Neuronal stem cell (in vitro differentiated cells): ENCODE measurements at places on chromosomes 2 and 18.

GRCh38 chr18:67586101-67586500, 69.6 kb upstream of the DSEL start:
- no peak for DNase-seq
- no peaks in the 10 kb centered on the region for H3K27me3 ChIP-seq
- H3K27ac ChIP-seq, result no peak overlapping the region
- no peaks in the 10 kb centered on the region for H3K36me3 ChIP-seq
- H3K4me3 ChIP-seq, result no peak overlapping the region

DNA sequence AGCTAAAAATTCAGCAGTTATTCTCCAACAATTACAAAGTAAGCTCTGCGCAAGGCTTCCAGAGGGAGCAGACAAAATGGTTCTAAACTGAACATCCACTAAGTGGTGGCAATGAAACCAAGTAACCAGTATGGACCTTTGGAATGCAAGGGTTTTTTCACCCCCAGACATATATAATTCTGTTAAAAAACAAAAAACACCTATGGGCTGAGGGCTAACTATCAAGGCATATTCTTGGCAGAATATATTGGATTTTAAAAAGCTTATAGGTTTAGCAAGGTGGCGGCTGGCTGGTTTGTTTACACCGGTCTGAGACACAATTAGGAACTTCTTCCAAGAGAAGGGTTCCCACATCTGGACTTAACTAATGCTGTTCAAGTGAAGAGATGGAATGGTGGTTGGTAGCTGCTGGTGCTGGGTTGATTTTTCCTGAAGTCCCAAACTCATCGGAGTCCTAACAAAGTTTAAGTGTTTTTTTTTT, 2.8 kb downstream of the ZFP36L2 start:
- H3K27me3 ChIP-seq, result no peaks in the 10 kb centered on the region
- H3K4me3 ChIP-seq, result peak overlapping the region; percentile 62
- H3K4me1 ChIP-seq, result peaks cover 47% of the 10 kb centered on the region
- peaks cover 28% of the 10 kb centered on the region for H3K36me3 ChIP-seq
- DNase-seq, result no peak

DNA sequence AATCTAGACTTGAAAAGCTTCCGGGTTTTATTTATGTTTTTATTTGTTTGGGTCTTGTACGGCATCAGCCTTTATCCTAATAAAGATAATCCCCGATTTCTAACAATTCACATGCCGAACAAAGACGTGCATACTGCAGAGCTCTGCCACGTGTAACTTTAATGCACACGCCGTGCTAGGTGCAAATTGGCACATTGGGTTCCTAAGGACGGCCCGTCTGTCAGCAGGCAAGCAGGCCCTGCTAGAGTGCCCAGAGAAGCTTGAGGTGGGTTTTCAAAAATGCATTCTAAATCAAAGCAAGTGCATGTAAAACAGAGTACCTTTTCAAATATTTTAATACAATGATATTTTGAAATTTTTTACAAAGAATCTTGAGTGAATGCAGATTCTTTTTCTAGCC, 806.4 kb upstream of the POU3F3 start:
- no peak for DNase-seq
- H3K27me3 ChIP-seq, result no peaks in the 10 kb centered on the region
- H3K27ac ChIP-seq, result no peak overlapping the region
- H3K4me1 ChIP-seq, result peaks cover 6% of the 10 kb centered on the region
- no peaks in the 10 kb centered on the region for H3K36me3 ChIP-seq

GRCh38 chr2:123732563-123732962, 292.5 kb upstream of the CNTNAP5 start:
- H3K36me3 ChIP-seq, result no peaks in the 10 kb centered on the region
- H3K27ac ChIP-seq, result no peak overlapping the region
- no peak for DNase-seq
- H3K27me3 ChIP-seq, result no peaks in the 10 kb centered on the region
- H3K4me3 ChIP-seq, result no peak overlapping the region

DNA sequence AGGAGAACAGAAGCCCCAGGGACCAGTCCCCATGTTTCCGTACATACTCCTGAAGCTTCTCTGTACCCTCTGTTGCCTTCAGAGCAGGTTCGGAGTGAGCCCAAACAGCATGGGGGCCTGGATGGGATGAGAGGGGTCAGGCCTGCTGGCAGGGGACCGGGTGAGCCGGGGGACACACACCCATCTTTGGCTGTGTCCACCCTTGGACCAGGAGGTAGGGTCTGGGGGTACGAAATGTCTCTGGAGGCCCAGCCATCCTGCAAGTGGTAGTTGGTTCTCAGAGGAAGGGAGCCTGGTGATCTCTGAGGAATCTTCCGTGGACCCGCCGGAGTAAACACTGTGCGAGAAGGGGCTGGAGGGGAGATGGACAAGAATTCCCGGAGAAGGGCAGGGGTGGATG, 15.3 kb downstream of the FBLN7 start:
- H3K27ac ChIP-seq, result no peak overlapping the region
- no peak for DNase-seq
- H3K4me3 ChIP-seq, result no peak overlapping the region

DNA sequence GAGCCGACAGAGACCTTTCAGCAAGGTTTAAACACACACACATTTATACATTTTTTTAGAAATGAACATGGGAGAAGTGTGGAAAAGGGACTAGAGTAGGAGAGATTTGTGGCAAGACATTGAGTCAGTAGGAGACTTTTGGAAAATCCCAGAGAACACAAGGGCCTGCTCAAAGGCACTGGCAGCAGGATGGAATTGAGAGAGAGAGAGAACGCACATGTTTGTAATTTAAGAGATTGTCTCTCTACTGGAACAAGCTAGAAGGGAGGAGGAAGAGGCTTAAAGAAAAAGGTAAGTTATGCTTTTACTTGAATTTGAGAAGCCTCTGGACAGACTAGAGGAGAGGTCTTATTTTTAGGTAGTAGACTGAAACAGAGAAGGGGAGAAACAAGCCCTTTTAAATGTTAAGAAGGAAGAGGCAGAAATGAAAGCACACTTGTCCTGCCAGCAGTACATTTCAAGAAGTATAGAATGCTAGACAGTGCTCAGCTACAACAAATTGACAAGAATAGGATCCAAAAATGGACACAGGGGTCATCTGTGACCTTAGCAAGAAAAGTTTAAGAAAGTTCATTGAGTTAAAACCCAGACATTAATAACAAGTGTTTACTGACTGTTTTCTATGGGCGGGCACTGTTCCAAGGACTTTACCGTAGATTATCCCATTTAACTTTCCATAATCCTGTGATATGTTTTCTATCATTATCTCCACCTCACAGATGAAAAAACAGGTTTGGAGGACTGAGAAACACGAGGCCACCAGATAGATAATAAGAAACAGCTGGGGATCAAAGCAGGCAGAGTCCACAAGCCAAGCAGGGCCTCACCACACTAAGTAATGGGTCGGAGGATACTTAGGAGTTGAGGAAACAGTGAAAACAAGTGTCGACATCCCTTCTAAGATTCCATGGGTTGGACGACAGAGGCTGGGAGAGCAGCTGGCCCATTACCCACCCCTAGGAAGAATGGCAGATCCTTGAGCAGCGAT, 306.5 kb upstream of the NRP2 start:
- H3K4me3 ChIP-seq, result peak overlapping the region; percentile 18
- DNase-seq, result no peak
- H3K36me3 ChIP-seq, result no peaks in the 10 kb centered on the region

DNA sequence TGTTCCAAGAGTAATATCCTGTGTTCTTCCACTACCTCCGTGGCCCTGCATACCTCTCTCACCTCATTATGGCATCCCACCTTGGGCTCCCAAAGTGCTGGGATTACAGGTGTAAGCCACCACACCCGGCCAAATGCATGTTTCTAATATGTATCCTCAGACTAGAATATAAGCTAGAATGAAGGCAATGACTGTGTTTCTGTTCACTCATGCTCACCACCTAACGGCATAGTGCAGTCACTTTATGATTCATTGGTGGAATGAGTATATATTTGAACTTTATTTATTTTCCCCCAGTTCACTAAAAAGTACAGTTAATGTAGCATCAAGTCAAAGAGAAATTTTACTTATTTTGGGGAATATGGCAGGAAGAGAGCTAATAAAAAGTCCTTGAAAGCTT, 11.3 kb downstream of the PIGN start:
- H3K4me3 ChIP-seq, result no peak overlapping the region
- H3K36me3 ChIP-seq, result no peaks in the 10 kb centered on the region
- no peaks in the 10 kb centered on the region for H3K27me3 ChIP-seq
- no peak for DNase-seq

DNA sequence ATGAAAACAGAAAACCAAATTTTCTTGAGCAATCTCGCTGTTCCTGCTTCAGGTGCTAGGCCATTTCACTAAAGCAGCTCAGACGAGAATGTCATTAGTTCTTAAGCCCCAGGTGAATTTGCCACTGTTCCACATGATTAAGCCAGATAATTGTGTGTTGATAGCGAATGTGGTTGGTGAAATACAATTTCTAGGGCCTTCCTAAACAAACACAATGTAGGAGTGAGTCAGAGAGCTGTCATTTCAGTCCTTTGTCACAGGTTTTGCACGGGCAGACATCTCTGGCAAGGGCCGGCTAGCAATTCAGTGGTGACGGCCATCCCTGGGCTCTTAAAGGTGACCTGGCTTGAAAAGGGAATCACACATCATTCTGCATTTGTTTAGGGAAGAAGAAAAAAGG, 170.7 kb downstream of the TMEM182 start:
- no peaks in the 10 kb centered on the region for H3K27me3 ChIP-seq
- H3K27ac ChIP-seq, result no peak overlapping the region
- peak; percentile 5 for DNase-seq

GRCh38 chr18:55753643-55754263, 165.8 kb upstream of the TCF4 start:
- no peak for DNase-seq
- no peaks in the 10 kb centered on the region for H3K27me3 ChIP-seq
- no peaks in the 10 kb centered on the region for H3K4me1 ChIP-seq
- no peak overlapping the region for H3K27ac ChIP-seq
- H3K36me3 ChIP-seq, result no peaks in the 10 kb centered on the region

- H3K4me3 ChIP-seq, result no peak overlapping the region
- no peak overlapping the region for H3K27ac ChIP-seq
- no peaks in the 10 kb centered on the region for H3K27me3 ChIP-seq
- H3K4me1 ChIP-seq, result peaks cover 12% of the 10 kb centered on the region
- no peak for DNase-seq
Measured at GRCh38 chr2:133484784-133485183, 83.5 kb downstream of the NCKAP5 start.

GRCh38 chr2:20330192-20330591, 20.5 kb downstream of the PUM2 start:
- H3K36me3 ChIP-seq, result peaks cover 5% of the 10 kb centered on the region
- no peak overlapping the region for H3K4me3 ChIP-seq
- no peak for DNase-seq
- H3K4me1 ChIP-seq, result peaks cover 9% of the 10 kb centered on the region
- H3K27ac ChIP-seq, result no peak overlapping the region
- H3K27me3 ChIP-seq, result no peaks in the 10 kb centered on the region

DNA sequence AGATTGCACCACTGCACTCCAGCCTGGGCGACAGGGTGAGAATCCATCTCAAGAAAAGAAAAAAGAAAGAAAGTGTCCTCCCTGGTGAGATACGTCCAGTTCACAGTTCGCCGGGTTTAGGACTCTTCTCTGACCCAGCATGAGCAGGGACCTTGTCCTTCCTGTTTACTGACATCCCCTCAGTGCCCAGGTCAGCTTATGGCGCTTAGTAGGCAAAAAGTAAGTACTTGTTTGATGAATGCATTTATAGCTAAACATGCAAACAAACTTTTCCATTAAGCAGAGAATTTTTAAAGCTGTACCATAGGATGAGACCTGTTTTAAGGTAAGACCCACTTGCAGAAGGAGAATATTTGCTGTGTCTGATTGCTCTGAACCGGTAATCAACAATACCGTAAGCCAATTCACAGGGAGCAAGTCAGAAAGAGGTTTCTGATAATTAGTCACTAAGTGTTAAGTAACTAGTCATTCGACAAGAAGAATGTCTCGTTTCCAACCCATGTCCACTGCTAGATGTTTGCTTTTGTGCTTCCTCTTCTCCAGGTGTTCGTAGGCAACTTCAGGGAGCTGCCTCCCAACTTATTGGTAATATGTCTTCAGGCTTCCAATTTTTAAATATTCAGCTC, 40.0 kb downstream of the MOGAT1 start:
- no peak for DNase-seq
- peaks cover 6% of the 10 kb centered on the region for H3K4me1 ChIP-seq
- no peaks in the 10 kb centered on the region for H3K36me3 ChIP-seq

- no peak for DNase-seq
- H3K4me1 ChIP-seq, result peaks cover 1% of the 10 kb centered on the region
- H3K36me3 ChIP-seq, result no peaks in the 10 kb centered on the region
- no peaks in the 10 kb centered on the region for H3K27me3 ChIP-seq
- H3K27ac ChIP-seq, result no peak overlapping the region
- H3K4me3 ChIP-seq, result no peak overlapping the region
Measured at GRCh38 chr18:40911582-40912254, 1043.3 kb upstream of the PIK3C3 start.

- no peak for DNase-seq
- H3K4me1 ChIP-seq, result no peaks in the 10 kb centered on the region
- H3K27me3 ChIP-seq, result no peaks in the 10 kb centered on the region
- no peaks in the 10 kb centered on the region for H3K36me3 ChIP-seq
- no peak overlapping the region for H3K4me3 ChIP-seq
Measured at GRCh38 chr18:61756244-61756643, 136.6 kb downstream of the RNF152 start.

- no peak for DNase-seq
- no peak overlapping the region for H3K4me3 ChIP-seq
- H3K27ac ChIP-seq, result no peak overlapping the region
- H3K4me1 ChIP-seq, result no peaks in the 10 kb centered on the region
- no peaks in the 10 kb centered on the region for H3K27me3 ChIP-seq
Measured at GRCh38 chr2:148258124-148258523, 237.2 kb downstream of the MBD5 start.

GRCh38 chr2:217937446-217937845, 65.3 kb downstream of the TNS1 start:
- no peaks in the 10 kb centered on the region for H3K27me3 ChIP-seq
- H3K4me1 ChIP-seq, result no peaks in the 10 kb centered on the region
- H3K36me3 ChIP-seq, result no peaks in the 10 kb centered on the region
- no peak overlapping the region for H3K4me3 ChIP-seq
- H3K27ac ChIP-seq, result no peak overlapping the region

GRCh38 chr2:132646540-132647108, 23.4 kb downstream of the LYPD1 start:
- no peak overlapping the region for H3K27ac ChIP-seq
- no peak overlapping the region for H3K4me3 ChIP-seq
- no peaks in the 10 kb centered on the region for H3K27me3 ChIP-seq
- peaks cover 21% of the 10 kb centered on the region for H3K4me1 ChIP-seq

DNA sequence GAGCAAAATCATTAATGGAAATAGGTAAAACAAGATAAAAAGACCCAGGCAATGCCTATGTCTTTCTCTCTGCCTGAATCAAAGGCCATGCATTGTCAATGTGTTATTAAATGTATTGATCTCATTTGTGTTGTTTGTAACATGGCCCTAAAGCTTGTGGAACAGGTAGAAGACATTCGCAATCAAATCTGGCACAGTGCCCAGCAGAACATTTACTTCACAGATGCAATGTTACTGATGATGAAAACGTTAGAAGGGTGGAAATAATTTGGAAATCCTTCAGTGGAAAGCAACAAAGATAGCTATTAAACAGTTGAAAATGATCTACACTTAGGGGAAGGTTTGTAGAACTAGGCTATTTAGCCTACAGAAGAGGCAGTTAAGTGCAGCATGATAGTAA, 368.2 kb downstream of the EPHA4 start:
- no peak overlapping the region for H3K4me3 ChIP-seq
- no peaks in the 10 kb centered on the region for H3K4me1 ChIP-seq
- no peaks in the 10 kb centered on the region for H3K27me3 ChIP-seq
- no peak overlapping the region for H3K27ac ChIP-seq
- H3K36me3 ChIP-seq, result no peaks in the 10 kb centered on the region

- H3K27me3 ChIP-seq, result no peaks in the 10 kb centered on the region
- no peak overlapping the region for H3K27ac ChIP-seq
- peaks cover 11% of the 10 kb centered on the region for H3K36me3 ChIP-seq
- H3K4me1 ChIP-seq, result no peaks in the 10 kb centered on the region
Measured at GRCh38 chr2:120300385-120300784, 45.6 kb upstream of the INHBB start.
